NCI-H187 treated with DMSO at 0.1 percent for 48 hours (cell line): ENCODE measurements at places on chromosomes 12 and 14.

DNA sequence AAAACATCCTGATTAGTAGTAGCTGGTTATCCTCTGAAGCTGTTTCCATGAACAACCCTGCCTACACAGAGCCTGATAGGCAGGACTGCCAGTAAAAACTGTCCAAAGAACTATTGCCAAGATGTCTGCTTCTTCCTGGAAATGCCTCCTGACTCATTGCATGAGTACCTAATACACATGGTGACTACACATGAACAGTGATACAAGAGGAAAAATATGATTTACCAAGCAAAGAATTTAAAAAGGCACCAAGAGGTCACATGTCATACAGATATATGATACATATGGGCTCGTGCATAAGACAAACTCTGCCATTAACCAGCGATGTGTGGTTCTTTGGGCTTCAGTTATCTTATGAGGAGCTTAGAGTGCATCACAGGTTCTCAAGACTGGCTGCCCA, 552.3 kb downstream of the SLC16A7 start:
- no peak for DNase-seq

DNA sequence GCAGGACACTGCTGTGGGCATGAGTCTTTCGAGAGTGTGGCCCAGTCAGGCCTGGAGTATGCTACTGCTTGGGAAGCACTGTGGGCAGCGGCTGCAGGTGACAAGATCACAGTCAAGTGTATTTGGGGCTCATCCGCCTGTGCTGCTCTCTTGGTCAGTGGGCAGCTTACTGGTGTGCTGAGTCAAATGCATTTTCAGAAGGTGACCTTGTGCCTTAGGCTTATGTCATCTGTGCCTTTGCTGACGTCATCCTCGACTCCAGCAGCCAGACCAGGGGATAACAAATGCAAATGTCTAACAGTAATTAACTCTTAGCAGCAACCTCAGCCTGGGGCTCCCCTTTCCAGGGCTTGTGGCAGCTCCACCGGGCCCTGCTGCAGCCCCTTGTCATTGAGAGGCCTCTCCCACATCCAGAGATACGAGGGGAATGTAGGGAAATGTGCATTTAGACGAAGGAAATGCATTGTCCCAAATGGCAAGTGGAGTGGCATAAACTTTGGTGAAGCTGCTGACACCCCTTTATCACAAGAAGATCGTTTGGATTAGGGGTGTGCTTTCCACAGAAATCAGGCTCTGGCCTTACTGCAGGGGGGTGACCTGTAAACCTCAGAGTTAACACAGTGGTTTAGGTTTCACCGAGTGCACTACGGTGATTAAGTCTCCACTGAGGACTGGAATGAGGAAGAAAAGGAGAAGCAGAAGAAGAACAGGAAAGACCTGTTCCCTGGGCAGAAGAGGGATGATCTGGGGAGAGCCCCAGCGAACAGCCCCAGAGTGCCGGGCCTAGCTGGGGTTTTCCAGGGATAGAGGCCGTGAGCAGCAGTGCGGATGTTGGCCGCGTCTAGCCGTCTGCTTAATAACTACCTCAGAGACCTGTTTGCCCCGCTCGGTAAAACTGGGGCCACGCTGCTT, 39.7 kb downstream of the PSMA6 start:
- DNase-seq = no peak

GRCh38 chr14:74514471-74514941, 20.9 kb downstream of the ISCA2 start:
- DNase-seq = no peak

GRCh38 chr12:69275471-69275891, 36.1 kb downstream of the CPSF6 start:
- no peak for DNase-seq
